Hypothalamus (tissue), 51 donors: ENCODE measurements at places on chromosomes 6 and 20.

- no peak for DNase-seq
Observed at GRCh38 chr20:5189917-5190316, 63.1 kb downstream of the CDS2 start.

DNA sequence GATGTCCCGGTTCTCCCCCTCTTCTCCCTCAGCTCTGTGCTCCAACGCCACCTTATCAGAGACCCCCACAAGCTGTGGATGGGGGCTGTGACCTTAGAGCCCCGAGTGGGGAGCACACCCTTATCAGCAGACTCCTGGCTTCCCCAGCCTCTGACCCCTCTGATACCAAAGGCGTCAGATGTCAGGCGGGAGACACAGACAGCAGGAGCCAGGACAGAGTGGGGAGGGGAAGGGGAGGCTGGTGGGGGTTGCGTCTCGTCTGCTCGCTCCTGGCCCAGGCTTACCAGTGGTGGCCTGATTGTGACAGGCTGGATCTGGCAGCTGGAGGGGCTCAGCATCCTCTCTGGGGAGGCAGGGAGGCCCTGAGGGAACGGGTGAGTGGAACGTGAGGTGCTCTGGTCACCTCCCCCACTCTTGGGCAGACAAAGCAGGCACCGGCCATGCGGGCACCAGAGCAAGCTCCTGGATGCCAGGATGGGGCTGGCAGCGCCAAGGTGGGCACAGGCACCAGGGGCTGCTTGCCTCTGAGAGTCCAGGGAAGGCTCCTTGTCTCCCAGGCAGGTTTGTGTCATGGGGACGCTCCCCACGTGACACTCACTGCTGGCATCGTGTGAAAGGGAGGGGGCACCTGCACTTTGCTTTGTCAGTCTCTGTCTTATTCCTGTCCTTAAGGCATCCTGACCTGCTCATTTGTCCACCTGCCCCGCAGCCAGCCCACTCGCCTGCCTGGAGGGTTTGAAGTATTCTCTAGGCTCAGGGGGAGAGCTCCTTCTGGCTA lies 27.8 kb upstream of the GATA5 start:
- DNase-seq = no peak

- no peak for DNase-seq
Observed at GRCh38 chr20:25750220-25750764, 53.6 kb upstream of the ZNF337 start.

DNA sequence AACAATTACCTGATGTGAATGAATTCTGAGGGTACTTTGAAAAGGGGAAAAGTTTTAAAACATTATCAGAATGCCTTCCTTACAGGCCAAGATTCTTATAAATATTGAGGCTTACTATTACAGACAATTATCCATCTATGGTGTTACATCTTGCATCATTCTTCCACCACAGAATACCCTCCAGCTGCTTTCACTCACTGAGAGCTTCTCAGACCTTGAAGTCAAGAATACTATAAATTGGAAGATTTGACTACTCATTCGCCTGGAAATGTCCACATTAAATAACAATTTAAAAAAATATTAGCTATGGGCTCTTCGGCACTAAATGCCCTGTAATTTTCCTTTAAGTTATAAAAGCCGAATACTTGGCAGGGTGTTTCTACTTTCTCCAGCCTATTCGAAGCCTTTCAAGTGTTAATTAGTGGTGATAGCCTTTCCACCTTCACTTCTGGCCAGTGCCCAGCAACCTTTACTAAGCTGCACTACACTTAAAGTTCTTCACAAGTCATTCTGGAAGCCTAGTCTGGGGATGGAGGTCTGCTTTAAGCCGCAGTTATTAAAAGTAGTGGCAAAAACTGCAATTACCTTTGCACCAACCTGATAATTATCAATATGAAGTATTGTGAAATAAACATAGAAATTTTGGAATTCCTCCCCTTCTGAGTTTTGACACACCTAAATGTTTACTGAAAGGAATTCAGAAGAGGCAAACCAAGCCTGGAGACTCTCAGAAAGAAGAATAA lies 100.9 kb downstream of the BMP5 start:
- no peak for DNase-seq

DNA sequence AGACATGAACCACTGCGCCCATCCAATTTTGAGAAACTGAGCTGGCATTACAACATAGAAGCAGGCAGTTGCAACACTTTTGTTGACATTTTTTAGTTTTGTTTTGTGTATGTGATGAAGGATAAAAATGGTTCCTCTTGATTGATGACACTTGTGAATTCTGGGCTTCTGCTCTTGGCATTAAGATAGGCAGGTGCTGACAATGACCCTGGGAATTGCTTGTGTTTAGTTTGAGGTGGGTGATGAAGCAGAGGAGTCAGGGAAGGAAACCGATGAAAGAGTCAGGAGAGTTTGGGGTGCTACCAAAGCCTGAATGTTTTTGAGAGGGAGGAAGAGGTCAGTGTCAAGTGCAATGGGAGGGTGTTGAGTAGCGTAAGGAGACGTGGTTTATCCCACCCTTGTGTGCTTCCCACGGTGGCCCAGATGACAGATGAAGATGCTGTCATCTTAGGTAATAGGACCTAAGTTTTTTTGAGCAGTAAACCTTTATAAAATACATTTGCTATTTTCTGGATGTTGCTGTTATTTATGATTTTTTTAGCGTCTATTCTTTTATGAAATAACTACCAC lies 19.4 kb downstream of the CDS2 start:
- DNase-seq = no peak

GRCh38 chr20:31652917-31653396 lies 15.2 kb downstream of the COX4I2 start:
- DNase-seq = no peak

DNA sequence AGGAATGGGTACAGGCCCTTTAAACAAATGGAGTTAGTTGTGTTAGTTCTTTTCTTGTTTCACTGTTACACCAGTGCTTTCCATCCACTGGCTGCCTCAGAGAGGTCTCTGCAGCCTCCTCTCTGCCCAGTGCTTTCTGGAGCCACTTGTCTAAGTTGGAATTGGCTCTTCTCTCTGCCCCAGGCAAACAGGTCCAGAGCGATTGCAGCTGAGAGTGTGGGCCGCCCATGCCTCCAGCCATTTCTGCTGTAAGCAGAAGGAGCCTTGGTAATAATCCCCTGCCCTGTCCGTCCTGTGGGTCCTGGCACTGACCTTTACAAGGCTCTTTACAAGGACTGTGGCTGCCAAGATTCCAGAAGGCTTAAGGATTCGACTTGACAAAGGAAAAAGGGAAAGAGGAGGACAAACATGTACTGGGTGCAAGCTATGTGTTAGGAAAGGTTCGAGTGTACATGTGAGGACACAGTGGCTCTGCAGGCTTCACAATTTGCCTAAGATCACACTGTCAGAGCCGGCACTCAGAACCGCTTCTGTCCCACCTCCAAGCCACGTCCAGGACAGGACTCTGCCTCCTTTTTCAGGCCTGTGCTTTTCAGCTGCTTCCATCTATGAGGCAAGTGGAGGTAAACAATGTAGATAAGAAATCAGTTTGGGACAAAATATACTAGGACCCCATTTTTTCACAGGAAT lies 88.5 kb downstream of the POPDC3 start:
- no peak for DNase-seq

DNA sequence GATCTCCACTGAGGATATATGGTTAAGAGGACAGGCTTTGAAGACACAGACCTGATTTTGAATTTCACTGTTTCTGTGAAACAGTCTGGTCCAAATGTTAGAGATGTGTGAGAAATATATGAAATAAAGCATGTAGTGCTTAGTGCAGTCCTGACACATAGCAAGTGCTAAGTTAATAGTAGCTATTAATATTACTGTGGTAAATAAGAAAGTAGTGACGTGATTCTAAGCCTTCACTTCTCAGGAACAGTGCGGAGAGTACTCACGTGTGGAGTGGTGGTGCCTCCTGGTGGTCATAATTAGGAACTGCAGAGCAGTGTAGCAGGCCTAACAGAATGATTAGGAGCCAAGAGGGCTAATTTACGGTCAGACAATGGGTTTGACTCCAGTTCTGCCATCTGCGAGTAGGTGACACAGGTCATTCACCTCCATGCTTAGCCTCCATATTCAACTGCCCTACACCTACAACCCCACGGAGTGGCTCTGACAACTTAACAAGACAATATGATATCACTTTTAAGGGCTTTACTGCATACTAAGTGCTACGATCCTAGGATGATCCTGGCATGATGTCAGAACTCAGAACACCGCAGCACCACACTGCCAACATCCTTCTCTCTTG lies 106.2 kb downstream of the JPH2 start:
- DNase-seq = peak; percentile 79

GRCh38 chr6:109795994-109796555 lies 105.0 kb downstream of the FIG4 start:
- no peak for DNase-seq
